ENCODE measurements at places on chromosomes 4 and X.

DNA sequence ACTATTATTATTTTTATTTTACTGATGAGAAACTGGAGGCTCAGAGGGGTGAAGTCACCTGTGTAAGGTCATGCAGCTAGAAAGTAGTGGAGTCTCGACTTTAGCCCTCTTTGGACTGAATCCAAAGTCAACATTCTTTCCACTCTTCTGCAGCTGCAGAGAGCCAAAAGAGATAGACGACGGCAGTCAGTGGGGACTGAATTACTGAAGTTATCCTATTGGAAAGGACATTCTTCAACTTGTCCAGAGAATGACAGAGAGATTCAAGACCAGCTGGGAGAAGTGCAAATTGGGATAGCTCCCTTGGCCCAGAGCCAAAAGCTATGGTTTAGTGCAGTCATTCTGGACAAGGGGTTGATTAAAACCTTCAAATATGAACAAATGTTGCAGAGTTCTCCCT, 42.5 kb downstream of the VGLL1 start:
- DNase-seq = no peak

GRCh38 chr4:105797225-105797624, 88.6 kb downstream of the GSTCD start:
- no peak for DNase-seq

- no peak for DNase-seq
Measured at GRCh38 chrX:38890963-38891362, 89.7 kb downstream of the MID1IP1 start.

DNA sequence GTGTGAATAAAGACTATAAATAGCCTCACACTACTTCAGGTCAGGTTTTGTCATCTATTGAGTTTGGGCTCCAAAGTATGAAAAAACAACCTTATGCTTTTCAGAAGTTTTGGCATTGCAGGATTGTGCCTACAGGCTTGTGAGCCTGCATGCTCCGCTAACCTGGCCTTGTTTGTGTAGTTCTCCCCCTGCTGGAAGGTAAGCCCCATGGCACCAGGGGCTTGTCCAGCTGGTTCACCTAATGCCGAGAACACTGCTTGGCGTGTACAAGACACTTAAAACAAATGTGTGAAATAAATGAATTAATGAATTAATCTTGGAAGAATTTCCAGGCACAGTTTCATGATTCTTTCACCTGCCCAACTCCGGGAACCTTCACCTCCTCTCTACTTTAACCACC, 1.8 kb upstream of the HSD17B10 start:
- peak; percentile 44 for DNase-seq

GRCh38 chrX:84956304-84956703, 47.4 kb upstream of the APOOL start:
- DNase-seq = no peak

DNA sequence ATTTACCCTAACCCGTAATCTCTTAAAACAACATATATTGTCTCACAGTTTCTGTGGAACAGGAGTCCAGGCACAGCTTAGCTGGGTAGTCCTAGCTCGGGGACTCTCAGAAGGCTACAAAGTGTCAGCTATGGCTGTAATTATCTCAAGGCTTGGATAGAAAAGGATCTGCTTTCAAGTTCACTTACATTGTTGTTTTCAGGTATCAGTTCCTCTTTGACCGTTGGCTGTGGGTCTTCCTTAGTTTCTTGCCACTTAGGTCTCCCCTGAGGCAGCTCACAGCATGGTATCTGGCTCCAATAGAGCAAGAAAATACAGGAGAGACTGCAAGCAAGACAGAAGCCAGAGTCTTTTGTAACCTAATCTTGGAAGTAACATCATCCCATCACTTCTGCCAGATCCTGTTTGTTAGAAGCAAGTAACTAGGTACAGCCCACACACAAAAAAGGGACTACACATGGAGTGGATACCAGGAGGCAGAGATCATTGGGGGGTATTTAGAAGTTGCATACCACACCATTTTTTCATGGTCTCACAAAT, 137.0 kb downstream of the MAGEB5 start:
- no peak for DNase-seq

DNA sequence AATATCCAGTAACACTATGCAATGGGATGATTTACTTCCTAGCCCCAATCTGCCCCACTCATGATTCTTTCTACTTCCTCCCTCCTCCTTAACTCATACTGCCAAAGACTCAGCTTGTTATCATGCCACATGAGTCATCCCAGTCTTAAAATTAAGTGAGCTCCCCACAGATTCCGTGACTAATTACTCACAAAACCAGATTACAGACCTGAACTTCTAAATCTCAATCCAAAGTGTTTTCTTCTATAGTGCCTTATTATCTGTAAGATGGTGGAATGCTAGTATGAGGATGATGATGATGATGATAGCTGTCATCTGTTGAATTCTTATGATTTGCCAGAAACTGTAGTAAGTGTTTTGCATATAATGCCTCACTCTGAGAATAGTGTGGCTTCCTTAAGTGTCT, 27.7 kb upstream of the GPC3 start:
- DNase-seq = no peak

DNA sequence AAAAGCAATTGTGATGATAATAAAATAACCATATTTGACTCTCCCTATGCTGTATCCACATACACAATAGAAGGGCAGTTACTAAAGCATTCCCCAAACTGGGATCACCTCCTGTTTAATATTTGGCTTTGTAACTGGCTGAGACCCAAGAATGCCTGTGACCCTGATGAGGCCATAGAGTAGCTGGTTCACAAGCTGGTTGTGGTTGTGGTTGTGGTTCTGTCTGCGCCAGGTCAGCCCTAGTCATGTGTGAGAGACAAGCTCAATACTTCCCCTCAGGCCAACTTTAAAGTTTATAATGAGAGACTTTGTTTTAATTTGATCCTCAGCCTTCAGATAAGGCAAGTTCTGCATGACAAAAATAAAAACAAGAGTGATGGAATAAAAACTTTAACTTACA, 209.9 kb downstream of the PARM1 start:
- no peak for DNase-seq

GRCh38 chrX:21738210-21738949, 19.5 kb downstream of the SMPX start:
- DNase-seq = no peak

GRCh38 chrX:27565992-27566391, 24.2 kb upstream of the DCAF8L2 start:
- DNase-seq = no peak

- DNase-seq = no peak
Measured at GRCh38 chrX:68133181-68133580, 300.1 kb downstream of the OPHN1 start.

DNA sequence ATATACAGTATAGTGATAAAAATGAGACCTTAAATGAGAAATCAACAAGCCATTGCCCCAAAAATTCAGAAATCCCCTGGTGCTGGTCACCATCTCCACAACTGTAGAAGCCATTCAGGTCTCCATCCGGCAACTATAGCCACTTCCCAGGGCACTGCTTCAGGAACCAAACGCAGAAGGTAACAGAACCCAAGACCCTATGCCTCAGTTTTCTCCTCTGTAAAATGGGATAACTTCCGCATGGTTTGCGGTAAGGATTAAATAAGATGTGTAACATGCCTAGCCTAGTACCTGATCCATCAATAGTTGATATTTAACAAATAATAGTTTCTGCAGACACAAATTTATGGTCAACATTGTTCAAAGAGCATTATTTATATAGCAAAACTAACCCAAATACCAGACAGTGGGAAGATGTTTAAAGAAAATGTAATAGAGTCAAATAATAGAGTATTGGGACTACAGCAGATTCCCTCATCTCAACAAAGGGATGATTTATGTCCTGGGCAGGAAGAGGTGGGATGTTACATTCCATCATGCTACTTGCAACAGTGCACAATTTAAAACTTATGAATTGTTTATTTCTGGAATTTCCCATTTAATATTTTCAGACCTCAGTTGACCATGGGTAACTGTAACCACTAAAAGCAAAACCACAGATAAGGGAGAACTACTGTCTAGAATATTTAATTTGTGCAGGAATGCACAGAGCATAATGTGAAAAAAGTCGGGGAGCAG, 30.0 kb downstream of the IRF2 start:
- no peak for DNase-seq

GRCh38 chr4:184459413-184459812, 14.9 kb downstream of the IRF2 start:
- no peak for DNase-seq

DNA sequence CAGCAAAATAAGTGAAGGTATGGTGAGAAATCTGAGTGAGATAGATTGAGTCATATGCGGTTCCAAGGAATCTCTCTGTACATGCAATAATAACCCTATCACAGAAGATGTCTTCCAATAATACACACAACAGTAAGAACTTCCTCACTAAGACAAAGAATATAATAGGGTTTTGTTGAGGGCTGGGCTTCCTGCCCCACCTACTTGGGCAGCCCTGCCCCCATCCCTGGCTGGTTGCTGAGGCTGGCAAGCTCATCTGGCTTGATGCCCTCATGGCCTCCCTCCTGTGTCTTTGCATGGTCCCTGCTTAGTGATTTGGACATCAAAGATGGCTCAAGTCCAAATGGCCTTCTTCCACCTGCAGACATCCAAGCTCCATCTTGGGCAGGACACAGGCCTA, 2.7 kb downstream of the GEMIN8 start:
- no peak for DNase-seq

GRCh38 chrX:45740291-45740690, 539.6 kb upstream of the DIPK2B start:
- no peak for DNase-seq

GRCh38 chr4:123575291-123575690, 178.7 kb downstream of the SPRY1 start:
- DNase-seq = no peak

DNA sequence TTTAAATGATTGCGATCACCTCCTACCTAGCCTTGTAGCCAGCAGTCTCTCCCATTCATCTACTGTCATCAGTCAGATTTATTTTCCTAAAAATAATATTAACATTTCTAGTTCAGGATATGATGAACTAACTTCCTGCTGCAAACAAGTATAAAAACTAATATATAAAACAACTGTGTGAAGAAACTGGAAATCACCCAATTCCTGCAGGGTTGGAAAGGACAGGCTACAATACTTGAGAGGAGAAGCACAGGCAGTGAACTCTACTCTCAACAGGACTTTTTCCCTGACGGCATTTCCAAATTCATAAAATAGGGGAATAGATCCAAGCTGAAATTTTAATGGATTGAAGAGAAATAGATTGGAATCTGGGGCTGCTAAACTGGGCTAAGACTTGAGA, 14.2 kb upstream of the BBS12 start:
- DNase-seq = no peak

GRCh38 chrX:18619288-18619687, 52.6 kb downstream of the RS1 start:
- no peak for DNase-seq

GRCh38 chr4:125387770-125388169, 73.0 kb downstream of the FAT4 start:
- DNase-seq = no peak

DNA sequence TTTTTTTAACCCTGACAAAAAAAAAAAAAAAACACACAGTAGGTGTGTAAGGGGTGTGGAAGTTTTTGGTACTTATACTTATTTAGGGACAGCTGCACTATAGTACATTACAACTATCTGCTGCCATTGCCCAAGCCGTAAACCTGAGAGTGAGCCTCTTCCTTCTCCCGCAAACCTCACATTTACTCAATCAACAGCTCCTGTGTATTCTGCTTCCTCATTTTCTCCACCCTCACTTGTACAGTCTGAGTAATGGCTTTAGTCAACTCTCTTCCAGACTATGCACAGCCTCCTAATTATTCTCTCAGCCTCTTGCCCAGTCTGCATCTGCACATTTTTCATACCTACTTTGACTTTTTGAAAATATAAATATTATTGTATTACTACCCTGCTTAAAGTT, 362.0 kb downstream of the ADAM29 start:
- DNase-seq = no peak

GRCh38 chr4:60884587-60884986, 315.5 kb upstream of the ADGRL3 start:
- DNase-seq = no peak

GRCh38 chr4:118849867-118850487, 14.1 kb upstream of the SEC24D start:
- DNase-seq = no peak

GRCh38 chrX:121479406-121479805, 432.0 kb downstream of the GLUD2 start:
- DNase-seq = no peak

- DNase-seq = no peak
Measured at GRCh38 chr4:90946945-90947344, 819.8 kb downstream of the CCSER1 start.

- no peak for DNase-seq
Measured at GRCh38 chr4:175447016-175447415, 365.0 kb downstream of the GPM6A start.

DNA sequence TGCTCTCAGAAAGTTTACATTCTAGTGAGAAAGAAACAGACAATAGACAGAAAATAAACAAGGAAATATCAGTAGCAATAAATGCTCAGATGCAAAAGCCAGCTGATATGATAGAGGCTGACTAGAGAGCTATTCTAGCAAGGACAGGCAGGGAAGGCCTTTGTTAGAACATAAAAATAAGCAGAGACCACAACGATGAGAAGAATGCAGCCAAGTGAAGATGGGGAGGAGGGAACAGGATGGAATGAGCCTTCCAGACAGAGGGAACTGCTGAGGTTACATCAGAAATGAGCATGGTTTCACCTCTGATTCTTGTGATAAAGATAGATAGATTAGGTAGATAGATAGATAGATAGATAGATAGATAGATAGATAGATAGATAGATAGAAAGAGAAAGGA, 7.6 kb upstream of the SOWAHB start:
- DNase-seq = no peak

- no peak for DNase-seq
Measured at GRCh38 chrX:37781814-37782213, 2.0 kb downstream of the CYBB start.

DNA sequence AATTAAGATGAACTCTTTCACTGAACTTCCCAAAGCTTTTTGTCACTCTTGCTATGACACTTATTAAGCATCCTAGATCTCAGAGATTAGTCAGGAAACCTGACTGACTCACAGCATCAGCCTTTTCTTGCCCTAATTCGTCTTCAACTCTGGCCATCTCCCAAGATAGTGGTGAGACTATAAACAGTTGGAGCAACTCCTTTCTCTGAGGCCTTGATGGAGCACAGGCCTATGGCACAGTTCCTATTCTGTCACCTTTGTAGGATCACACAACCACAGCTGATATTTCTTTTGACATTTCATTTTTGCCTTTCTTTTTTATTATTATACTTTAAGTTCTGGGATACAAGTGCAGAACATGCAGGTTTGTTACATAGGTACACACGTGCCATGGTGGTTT, 217.6 kb downstream of the PRR32 start:
- no peak for DNase-seq

GRCh38 chr4:16869594-16870245, 28.7 kb downstream of the LDB2 start:
- no peak for DNase-seq

- DNase-seq = peak; percentile 69
Measured at GRCh38 chr4:83334425-83335241, at the start of gene HPSE. TSS of gene HPSE (minus strand) at chr4:83334848. CDS start at chr4:83334782, 66 bp downstream.

DNA sequence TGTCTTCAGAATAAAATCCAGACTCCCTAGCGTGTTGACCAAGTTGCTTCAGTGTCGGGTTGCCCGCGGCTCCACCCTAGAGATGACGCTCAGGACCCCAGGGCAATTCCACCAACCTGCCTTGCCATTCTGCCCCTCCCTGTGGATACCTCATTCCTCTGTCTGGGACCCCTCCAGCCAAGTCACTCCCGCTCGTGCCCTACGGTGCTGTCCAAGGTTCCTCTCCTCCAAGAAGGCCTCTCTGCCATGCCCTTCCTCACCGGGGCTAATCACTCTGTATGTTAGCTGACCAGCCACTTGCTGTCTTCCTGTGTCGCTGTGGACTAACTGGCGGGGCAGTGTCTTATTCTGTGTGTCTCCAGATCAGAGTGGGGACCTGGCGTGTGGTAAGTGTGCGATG, 46.6 kb downstream of the TENM3 start:
- no peak for DNase-seq
